NCI-H1105 (cell line): ENCODE measurements at places on chromosomes 6 and 20.

DNA sequence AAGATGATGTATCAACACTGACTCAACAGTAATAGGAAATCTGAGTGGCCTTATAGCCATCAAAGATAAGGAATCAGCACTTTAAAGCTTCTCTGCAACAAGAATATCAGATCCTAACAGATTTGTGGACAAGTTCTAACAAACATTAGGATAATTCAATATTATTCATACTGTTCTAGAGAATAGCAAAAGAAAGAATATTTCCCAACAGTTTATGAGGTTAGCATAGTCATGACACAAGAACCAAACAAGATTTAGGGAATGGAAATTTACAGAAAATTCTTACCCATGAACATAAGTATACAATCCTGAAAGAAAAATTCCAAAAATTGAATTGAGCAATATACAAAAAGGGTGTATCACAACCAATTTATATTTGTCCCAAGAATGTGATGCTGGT, 64.3 kb upstream of the BTBD3 start:
- DNase-seq = no peak

DNA sequence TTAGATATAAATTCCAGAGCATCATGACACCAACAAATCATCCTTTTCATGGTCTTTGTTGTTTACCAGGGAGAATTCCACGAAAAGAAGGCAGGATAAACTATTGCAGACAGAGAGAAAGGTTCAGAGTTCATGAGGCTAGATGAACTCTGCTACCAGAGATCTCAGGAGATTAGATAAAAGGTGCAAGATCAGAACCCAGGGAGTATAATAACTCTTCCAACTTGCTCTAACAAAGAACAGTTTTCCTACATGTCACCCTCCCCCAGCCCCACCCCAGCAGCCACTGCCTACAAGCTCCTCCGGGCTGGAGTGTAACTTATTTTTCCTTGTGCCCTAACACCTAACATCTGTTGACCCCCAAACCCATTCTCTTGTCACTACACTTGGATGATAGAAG, 13.9 kb upstream of the CITED2 start:
- DNase-seq = no peak

GRCh38 chr20:49989234-49990065, 6.7 kb downstream of the SNAI1 start:
- DNase-seq = no peak

- DNase-seq = peak; percentile 88
Observed at GRCh38 chr6:33312361-33313104, 1.3 kb downstream of the TAPBP start.

GRCh38 chr20:15756754-15757115, 816.5 kb downstream of the KIF16B start:
- DNase-seq = peak; percentile 12

DNA sequence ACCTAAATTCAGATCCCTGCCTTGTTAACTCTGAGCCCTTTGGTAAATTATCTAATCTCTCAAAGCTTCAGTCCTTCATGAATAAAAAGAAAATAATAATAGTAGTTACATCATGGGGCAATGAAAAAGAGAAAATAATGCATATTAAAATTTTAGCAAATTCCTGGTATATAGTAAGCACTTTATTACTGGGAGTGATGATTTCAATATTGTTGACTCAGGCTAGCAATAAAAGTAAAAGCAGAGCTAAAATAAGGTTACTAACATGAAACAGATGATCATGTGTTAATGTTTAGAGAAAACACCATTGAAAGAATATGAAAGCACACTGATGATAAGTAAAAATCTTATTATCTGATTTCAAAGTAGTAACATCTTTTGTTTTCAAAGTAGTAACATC, 13.6 kb downstream of the GINS1 start:
- DNase-seq = no peak

GRCh38 chr20:24722586-24722985, 226.5 kb upstream of the CST7 start:
- no peak for DNase-seq

GRCh38 chr6:135145063-135145800, 35.9 kb upstream of the MYB start:
- peak; percentile 10 for DNase-seq

- DNase-seq = no peak
Observed at GRCh38 chr6:152954443-152954842, 28.4 kb downstream of the FBXO5 start.
